ENCODE measurements at places on chromosomes 16 and 17.

- DNase-seq: no peak
Measured at GRCh38 chr17:74779501-74779900, 3.4 kb upstream of the NAT9 start.

DNA sequence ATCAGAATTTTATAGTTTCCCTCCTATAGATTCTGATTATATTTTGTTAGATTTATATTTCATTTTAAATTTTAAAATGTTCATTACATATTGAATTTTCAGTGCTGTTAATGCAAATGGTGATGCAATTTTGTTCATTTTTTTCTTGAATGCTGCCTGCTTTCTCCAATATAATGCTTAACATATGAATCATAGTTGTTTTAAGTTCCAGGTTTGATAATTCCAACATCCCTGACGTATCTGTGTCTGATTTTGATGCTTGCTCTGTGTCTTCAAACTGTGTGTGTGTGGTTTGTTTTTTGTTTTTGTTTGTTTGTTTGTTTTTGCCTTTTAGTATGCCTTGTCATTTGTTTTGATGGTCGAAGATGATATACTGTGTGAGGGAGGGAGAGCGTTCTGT, 134.7 kb upstream of the ELAC2 start:
- no peak for DNase-seq

DNA sequence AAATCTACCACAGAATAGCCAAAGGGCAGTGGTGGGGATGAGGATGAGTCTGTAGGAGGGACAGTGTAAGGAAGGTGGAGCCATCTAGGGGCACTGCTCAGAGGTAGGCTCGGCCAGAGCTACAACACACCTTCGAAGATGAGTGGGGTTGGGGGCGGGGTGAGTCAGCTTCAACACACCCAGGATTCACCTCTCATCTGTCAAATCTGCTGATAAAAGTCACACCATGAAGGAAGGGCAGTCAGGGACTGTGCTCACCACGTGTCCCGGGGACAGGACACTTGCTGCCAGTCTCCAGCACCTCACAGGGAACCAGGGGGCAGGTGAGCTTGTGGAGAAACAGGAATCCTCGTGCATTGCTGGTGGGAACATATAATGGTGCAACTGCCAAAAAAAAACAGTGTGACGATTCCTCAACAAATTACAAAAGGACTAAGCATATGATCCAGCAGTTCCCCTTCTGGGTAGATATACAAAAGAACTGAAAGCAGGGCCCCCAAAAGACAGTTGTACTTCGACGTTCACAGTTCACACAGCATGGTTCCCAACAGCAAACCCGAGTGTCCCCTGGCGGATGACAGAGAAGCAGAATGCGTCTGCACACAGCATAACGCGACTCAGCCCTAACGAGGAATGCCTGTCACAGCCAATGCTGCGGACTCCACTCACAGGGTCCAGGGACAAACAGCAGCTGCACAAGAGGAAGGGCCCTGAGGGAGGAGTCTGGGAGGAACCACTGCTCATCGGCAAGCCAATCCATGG, 133.1 kb downstream of the ANKRD11 start:
- peak; percentile 56 for DNase-seq

DNA sequence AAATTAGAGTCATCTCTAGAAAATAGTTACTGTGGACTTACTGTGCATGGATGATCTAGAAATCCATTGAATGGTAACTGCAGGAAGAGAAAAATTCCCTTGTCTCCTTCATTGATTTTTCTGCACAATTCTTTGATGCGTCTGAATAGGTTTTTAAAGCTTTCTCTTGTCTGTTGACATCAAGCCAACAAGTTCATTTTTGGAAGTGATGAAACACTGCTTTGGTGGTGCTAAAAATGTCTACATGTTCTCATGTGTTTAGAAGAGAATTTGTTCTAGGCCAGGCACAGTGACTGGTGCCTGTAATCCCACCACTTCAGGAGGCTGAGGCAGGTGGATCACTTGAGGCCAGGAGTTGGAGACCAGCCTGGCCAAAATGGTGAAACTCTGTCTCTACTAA, 57.1 kb upstream of the AXIN2 start:
- DNase-seq: no peak

DNA sequence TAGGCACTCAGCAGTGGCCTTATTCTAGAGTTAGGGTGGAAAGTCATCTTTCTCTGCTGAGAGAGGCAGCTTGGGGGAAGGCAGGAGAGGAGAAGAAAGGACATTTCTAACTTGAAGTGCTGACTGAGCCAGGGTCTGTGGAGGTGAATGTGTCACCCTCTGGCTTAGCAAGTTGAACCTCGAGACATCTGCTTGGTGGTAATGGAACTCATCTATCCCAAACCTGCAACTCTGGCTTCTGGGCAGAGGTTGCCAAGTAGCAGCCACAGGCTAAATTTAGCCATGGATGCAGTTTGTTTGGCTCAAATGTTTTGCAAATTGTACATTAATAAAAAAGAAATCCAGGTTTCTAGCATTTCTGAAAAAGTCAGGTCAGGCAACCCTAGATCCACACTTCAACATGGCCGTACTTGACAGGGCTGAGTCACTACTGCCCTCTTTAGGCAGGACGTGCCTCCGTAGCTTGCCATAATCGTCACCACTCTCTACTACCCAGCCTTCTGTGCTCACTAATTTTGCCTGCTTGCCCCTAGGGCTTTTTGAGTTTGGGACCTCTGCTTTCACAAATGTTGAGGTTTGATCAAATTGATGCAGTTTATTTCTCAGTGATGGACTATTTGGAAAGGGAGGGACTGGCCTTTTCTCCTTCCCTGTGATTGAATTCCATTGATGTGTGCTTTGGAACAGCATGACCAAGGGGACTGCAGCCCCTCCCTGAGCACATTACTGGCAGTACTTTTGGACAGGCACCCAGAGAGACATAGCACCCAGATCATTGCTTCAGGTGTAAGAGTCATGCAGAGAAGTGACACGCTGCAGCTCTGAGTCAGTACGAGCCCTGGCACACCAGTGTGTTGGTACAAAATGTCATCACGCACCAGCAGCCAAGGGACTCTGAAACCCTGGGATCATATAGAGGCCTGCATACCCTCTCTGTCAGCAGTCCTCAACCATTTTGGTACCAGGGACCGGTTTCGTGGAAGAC, 5.2 kb downstream of the CDH13 start:
- DNase-seq: no peak

DNA sequence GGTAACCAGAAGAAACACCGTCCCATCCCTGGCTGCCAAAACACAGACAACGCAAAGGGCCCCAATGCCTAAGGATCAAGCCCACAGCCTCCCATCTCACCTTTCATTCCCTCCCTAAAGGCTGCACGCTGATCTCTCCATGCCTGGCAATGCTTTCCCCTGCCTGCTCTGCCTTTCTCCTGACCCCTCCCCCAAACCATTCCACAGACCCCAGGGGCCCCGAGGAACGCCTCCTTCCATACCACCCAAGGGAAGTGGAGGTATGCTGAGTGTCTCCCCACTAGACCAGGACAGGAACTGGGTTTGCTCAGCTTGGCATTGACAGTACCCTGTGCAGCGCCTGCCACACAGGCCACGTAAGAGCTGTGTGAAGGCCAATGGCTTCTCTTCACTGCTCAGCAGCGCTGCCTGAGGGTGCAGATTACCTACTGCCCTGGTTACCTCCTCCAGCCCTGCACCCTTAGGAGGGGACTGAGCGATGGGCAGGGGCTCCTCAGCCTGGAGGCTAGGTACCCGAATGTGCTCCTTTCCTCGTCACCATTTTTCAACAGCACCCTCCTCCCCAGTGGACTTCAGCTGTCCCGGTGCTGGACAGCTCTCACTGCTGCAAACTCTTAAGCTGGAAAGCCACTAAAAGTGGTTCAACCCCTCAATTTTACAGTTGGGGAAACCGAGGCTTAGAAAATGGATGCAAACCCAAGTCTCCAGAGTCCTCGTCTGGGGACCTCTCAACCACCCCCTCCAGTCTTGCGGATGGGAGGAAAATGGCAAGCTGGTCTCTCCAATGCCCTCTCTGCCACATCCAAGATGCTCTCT, 45.0 kb downstream of the SRCIN1 start:
- DNase-seq: no peak

DNA sequence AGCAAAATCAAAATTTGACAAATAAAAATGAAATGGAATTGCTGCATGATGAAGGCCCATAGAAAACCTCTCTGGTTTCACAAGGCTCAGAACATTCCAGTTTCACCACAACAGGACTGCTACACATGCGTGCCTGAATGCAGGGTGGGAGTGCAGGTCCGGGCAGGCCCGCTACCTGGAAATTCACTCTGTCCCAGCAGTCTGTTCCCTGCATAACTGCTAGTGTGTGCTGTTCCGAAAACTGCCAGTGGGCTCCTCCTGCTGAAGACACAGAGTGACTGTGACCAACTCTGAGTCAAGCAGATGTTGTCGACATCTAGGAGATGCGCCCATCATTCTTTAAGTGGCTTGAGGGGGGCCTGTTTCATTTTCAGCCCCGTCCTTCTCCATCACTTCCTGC, 284.8 kb upstream of the MAF start:
- no peak for DNase-seq

- DNase-seq: no peak
Measured at GRCh38 chr16:3866703-3867431, 13.6 kb downstream of the CREBBP start.

Data from stimulated activated CD8-positive, alpha-beta memory T cell treated with anti-CD3 and anti-CD28 coated beads, Interleukin-4, amount 100 ng/mL, for 4 hours (primary cell).